Right renal cortex interstitium (tissue), 3 donors: ENCODE measurements at places on chromosomes 6 and 20. TPM values are rescaled to one million over a fixed set of nuclear protein-coding genes. Genes with fewer than 3 reads are reported as not detected.

- DNase-seq: no peak
Measured at GRCh38 chr20:31570021-31570463, 35.0 kb upstream of the ID1 start.

DNA sequence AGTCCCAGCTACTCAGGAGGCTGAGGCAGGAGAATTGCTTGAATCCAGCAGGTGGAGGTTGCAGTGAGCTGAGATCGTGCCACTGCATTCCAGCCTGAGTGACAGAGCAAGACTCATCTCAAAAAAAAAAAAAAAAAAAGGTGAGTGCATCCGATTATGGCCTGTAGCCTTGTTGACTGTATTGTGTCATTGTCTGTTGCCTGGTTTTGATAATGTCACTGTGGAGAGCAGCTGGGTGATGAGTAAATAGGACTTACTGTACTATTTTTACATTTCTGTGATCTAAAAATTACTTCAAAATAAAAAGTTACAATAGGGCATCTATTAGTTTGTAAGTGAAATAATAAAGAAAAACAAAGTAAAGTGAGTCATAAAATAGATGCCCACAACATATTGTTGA lies 134.1 kb upstream of the SALL4 start:
- no peak for DNase-seq

GRCh38 chr6:3960754-3961361 lies 111.7 kb downstream of the FAM50B start:
- no peak for DNase-seq

XKR7 gene
- polyA plus RNA-seq: 0.26 TPM
